ENCODE measurements at places on chromosomes 2 and 18. TPM values are rescaled to one million over a fixed set of nuclear protein-coding genes. Genes with fewer than 3 reads are reported as not detected.

CIB4 gene
- total RNA-seq: not detected

DNA sequence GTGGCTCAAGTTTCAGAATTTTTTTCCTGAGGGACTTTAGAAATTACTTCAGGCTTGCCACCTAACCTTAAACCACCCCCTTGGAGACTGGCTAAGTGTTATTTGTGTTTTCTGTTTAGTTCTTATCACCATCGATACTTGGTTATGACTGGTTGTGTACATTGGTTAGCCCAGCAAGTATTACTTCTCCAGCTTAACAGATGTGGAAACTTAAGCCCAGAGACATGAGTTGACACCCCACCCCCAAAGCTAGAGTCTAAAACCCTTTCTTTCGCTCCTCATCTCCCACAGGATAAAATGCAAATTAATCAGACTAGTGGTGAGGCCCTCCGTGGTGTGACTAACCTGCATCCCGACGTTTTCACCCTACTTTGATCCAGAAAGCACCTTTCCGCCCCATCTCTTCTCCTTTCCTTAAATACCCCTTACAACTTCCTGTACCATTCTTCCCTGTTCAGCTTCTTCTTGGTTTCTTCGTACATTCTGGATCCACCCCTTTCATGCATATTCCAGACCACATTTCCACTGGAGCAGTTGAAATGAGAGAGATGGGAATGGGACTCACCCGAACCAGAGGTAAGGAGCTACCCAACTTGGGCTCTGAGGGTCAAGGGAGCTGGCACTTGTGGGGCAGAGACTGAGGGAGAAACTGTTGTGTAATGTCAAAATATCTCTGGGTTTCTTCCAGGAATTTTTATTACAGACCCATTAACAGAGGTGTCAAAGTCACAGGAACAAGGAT is 819 bp upstream of the MAP3K2 start:
- no peak for DNase-seq

- no peak for DNase-seq
Measured at GRCh38 chr18:58579561-58580047, 49.3 kb downstream of the ALPK2 start.

TEX44 gene
- not detected for total RNA-seq

DNA sequence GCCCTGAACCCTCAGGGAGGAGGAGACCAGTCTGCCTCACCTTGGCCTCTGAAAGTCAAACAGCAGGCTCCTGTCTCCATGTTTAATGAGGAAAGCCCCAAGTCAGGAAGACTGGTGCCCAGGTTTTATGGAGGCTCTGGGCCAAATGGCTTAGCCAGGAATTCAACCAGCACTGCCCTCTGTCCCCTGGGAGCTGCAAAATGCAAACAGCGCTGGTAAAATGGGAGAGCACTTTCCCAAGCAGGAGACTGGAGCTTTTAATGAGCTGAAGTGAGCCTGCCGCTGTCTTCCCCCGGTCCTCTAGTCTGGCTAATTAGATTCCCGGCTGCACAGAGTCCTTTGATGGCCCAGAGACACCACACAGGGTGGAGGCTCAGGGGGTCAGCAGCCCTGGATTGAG is 276.0 kb upstream of the TRIB2 start:
- no peak for DNase-seq

DNA sequence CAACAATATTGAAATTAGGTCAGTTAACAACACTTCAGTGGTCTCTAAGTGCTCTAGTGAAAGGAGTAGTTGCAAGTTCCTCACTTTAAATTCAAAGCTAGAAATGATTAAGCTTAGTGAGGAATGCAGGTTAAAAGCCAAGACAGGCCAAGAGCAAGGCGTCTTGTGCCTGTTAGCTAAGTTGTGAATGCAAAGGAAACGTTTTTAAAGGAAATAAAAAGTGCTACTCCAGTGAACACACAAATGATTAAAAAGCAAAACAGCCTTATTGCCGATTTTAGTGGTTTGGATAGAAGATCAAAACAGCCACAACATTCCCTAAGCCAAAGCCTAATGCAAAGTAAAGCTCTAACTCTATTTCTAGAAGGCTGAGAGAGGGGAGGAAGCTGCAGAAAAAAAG is 44.7 kb downstream of the ANTXR1 start:
- no peak for DNase-seq

DNA sequence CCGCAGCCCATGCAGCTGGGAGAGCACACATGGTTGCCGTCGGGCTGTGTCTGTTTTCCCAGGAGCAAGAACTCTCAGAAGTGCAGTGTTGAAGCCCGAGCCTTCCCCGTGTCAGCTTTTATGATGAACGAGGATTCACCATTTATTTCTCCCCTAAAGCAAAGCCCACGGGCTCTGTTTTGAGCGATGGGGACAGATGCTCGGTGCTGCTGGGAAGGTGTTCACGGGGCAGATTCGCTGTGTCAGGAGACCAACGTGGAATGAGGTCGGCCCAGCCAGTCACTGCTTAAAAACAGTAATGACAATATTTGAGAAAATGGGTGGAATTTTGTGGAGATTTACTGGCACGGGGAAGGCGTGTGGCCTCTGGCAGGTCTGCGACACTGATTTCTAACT is 43.9 kb downstream of the NFATC1 start:
- DNase-seq: no peak

- peak; percentile 50 for DNase-seq
Measured at GRCh38 chr2:75602724-75603342, 42.1 kb upstream of the EVA1A start.

TMEM198 gene
- total RNA-seq: not detected

- no peak for DNase-seq
Measured at GRCh38 chr2:26438926-26439325, 37.2 kb downstream of the DRC1 start.

DNA sequence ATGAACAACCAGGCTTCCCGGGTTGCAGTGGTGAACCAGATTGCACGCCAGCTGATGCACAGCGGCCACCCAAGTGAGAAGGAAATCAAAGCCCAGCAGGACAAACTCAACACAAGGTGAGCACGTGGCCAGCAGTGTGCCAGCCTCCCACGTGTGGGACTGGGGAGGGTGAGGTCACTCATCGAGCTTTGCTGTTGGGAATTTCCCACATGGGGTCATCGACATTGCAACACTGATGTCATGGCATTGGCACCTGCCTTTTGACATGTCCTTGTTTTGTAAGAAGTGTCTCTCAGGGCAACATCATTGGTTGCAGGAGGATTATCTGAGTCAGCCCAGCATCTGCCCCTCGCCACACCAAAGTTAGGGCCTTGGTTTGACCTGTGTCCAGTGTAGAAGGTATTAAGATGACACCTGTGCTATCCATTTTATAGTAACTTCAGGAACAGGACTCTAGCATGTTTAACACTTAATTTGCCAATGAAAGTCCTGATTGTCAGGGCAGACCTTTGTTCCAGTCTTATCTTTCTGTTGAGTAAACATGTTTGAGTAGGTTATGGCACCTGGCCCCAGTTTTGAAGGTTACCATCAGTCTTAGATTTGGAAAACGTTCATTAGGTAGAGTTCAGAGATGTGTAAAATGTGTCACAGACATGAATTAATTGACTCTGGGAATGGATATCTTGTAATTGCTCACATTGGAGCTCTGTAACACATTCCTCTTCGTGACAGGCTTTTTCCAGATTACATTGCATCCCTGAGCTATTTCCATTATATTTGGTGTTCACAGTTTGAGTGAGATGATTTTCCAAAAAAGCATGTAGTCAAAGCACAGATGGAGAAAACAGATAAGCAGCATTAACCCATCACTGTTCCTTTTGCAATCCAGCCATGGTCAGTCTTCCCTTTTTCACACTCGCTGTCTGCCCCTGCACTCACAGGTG is 93.3 kb upstream of the EML6 start:
- DNase-seq: peak; percentile 37

- no peak for DNase-seq
Measured at GRCh38 chr2:8633735-8634313, 48.0 kb upstream of the ID2 start.

DNA sequence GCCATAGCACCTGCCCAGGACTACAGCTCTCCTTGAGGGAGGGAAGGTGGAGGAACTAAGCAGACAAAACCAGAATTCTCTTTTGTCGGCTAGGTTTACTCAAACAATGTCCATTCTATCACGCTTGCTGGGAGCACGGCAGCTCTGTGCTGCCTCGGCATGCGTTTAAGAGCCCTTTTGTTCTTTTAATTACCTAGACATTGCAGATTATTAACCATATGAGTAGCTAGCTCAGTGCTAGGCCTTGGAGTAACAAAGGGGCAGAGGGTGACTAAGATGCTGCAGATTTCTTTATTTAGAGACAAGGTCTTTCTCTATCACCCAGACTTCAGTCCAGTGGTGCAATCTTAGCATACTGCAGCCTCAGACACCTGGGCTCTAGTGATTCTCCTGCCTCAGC is 11.1 kb downstream of the MSGN1 start:
- no peak for DNase-seq

DNA sequence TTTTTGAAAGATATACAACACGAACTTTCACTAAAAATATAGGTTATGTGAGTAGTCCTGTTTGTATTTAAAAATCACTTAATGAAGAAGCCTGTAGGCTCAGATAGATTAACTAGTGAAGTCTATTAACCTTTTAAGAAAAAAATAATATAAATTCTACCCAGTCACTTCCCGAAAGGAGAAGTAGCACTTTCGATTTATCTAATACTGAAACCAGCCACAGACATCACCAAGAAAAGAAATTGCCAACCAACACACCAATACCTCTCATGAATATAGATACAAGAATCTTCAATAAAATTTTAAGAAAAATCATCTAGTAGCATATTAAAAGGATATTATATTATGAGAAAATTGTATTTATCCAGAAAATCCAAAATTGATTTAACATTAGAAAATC is 160.5 kb downstream of the GALNT13 start:
- no peak for DNase-seq

DNA sequence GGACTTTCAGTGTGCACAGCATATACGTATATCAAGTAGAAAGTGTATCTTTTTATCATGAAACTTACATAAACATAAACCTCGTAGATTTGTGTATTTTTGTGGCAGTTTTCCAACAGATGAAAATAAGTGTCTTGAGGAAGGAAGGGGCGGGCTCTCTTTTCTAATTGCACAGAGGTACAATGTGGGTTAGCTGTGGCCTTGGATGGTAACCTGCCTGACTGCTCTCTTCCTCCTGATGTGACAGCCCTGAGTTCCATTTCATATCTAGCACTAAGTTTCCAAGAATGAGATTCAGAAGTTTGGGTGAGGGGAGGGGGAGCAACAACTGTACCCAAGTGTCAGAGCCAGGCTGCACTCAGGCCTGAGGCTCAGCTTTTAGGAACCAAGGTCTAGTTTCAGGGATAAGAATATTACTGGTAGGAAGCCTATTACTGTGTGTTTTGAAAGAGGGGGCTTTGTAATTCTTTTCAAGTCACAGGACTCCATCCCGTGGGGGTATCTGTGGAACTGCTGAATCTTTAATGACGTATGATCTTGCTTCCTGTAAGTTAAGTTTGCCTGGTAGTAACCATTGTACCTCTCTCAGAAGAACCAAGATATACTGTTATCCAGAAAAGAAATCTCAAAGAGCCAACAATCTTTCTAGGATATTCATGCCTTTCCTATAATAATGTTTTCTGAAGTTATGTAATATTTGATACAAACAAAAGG is 483.7 kb downstream of the PTPRM start:
- no peak for DNase-seq

GRCh38 chr2:39377226-39377939 is 59.7 kb downstream of the MAP4K3 start:
- DNase-seq: no peak

- DNase-seq: no peak
Measured at GRCh38 chr2:50556502-50556901, 475.4 kb downstream of the NRXN1 start.

DNA sequence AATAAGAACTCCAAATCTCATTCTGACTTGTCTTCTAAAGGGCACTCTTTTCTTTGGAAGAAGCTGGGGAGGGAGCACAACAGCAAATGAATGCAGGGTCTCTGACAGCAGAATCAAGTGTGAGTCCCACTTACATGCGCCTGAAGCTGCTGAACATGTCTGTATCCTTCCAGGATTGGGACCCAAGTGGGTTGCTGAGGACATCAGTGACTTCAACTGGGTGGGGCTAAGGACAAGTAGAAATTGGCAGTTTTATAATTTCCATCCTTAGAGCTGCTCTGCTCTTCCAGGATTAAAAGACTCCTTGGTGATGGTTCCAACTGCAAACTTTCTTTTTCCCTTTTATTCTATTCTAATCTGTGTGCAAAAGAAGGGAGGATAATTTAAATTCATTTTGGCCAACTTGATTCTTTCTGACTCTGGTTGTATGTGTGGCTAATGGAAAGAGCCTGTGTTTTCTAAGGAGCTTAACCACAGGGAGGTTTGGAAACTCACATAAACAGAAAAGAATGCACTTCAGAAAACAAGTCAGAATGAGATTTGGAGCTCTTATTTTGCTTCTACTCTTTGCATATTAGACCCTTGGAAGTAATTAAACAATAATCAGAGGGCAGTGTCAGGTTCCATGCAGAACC is 20.6 kb downstream of the ANTXR1 start:
- DNase-seq: no peak

- DNase-seq: no peak
Measured at GRCh38 chr2:228516019-228516418, 334.5 kb upstream of the SPHKAP start.

GRCh38 chr18:5543036-5543680 is 639 bp downstream of the EPB41L3 start:
- no peak for DNase-seq

SEPTIN2 gene
- 499 TPM for total RNA-seq

STPG4 gene
- total RNA-seq: 0.11 TPM

GRCh38 chr2:190378880-190379237 is 29.3 kb upstream of the MFSD6 start:
- DNase-seq: no peak

DNA sequence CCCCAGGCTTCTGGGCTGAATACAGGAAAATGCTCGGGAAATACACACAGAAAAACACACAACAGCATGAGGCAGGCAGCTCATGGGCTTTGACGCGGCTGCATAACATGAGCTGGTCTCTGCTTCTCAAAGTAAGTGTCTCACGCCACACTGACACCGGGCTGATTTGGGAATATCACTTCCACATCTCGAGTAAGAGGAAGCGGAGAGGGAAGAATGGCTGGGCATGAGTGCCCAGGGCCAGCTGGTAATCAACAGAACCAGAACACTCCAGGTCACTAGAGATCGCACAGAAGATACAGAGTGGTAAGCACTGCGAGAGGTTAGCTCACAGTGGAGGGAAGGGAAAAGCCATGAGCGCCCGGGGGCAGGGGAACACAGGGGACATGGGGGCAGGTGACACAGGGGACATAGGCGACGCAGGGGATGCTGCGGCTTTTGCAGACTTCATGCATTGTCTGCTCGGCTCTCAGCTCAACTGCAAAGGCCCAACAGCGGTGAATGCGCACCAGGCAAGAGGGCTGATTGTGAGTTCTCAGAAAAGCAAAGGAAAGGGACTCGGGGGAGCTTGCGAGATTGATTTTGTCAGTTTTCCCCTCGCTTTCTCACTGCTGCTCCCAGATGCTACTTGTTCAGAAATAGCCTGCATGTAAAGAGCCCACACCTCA is 141.4 kb downstream of the MBP start:
- DNase-seq: no peak
